Lung (tissue), 17 donors: ENCODE measurements at places on chromosomes 6 and 20. TPM values are rescaled to one million over a fixed set of nuclear protein-coding genes. Genes with fewer than 3 reads are reported as not detected.
A peak's percentile ranks its signal among the peaks of the same experiment; 100 is the strongest.

DNA sequence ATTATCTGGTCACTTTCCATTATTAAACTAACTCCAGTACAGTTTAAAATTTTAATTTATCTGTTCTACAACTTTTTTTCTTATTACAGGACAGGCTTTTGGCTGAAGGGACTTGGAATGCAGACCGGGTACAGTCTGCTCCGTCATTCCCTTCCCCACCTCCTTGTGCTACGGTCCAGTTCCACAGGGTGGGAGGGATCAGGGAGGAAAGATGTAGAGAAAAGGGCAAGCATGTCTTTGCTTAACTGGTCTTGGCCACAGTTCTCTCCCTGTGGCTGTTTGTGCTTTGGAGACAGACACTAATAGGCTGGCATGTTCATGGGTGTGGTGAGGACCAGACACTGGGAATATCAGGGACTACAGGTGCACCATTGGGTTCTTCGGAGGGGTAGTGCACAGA, 12.1 kb upstream of the RGS17 start:
- no peak for DNase-seq

DNA sequence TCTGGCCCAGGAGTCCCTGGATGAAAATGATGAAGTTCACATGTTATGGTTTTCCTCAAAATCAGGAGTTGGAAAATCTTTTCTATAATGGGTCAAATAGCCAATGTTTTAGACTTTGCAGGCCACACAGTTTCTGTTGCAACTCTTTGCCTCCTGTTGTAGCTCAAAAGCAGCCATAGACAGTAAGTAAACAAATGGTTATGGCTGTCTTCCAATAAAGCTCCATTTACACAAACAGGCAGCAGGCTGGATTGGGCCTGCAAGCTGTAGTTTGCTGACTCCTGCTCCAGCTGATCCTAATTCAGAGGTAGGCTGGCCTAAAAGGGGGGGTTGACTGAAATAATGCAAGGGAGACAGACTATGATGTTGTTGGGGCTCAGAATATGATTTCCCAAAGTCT, 33.0 kb downstream of the METTL24 start:
- DNase-seq = peak; percentile 84

WFDC5 gene
- 0.11 TPM for polyA plus RNA-seq

DNA sequence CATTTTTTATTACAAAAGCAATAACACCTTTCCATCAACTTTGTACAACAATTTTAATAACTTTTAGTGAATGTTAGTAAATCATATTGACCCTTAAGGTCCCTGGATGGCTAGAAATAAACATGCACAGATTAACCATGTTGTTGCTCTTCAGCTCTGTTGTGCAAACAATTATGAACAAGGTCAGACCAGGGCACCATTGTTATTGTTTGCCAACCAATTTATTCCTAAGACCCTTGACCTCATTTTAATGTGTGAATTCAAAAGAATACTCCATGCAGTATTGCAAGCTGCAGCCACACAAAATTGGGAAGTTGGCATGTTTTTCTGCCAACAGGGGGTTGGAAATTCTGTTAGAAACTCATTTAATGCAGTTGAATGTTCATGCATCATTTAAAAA, 426.6 kb upstream of the MAP3K7 start:
- no peak for DNase-seq

DNA sequence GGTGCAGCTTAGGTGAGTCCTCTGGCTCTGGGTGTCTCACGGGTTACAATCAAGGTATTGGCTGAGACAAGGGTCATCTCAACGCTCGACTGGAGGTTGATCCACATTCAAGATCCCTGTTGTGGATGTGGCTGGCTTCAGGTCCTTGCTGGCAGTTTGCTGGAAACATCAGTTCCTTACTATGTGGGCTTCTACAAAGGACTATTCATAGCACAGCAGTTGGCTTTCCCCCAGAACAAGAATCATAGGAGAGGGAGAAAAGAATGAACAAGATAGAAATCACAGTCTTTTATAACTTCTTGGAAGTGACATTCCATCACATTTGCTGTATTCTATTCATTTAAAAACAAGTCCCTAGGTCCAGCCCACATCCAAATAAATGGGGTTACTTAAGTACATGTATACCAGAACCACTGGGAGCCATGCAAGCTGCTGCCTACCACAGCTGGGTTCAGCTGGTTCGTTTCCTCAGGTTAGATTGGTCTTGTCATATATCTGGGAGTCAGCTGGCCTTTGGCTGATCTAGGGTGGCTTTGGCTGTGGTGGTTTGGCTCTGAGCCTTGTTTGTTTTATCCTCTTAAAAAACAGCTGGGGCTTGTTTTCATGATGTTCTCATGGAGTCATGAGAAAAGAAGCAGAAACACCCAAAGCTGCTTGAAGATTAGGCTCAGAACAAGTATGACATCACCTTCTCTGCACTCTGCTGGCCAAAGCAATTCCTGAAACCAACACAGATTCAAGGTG, 433.2 kb upstream of the SPTLC3 start:
- peak; percentile 95 for DNase-seq

DNA sequence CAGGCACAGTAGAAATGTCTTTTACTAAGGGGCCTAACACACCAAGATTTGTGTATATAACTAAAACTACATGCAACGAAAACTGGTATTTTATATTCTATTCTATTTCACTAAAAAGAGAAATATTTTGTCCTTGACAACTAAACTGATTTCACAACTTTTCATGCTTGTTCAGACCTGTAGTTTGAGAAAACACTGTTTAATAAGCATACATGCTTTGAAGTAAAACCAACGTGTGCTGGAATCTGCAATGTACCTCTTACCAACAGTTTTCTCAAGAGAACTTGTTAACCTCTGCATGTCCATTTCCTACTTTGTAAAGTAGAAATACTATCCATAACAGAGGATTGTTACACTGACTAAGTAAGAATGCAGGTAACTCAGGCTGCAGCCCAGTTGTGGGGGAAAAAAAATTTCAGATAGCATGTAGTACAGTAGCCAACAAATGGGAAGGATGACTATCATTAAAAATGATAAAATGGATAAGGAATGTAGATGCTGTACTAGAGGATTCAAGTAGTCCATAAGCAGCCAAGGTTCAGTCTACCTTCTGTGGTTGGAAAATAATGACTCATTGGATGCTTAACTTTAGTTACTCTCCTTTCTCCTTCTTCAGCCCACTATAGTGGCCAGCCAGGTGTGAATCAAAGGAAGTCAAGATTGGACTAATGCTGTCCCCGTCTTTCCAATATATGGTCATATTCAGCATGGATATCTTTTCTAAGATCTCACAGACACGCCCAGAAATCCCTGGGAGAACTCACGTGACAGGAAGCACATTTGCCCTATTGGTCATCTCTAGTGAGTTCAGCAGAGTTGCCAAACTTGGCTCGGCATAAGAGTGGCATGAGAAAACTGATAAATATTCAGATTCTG, 65.2 kb downstream of the HFE start:
- no peak for DNase-seq

GRCh38 chr6:152176268-152176667, 368.8 kb downstream of the ESR1 start:
- DNase-seq = no peak

GRCh38 chr6:7993952-7994351, 70.2 kb downstream of the BLOC1S5 start:
- no peak for DNase-seq

THBS2 gene
- 15.1 TPM for polyA plus RNA-seq

MAS1 gene
- 0.01 TPM for polyA plus RNA-seq

- no peak for DNase-seq
Measured at GRCh38 chr20:2227861-2228260, 67.9 kb upstream of the TGM3 start.

DNA sequence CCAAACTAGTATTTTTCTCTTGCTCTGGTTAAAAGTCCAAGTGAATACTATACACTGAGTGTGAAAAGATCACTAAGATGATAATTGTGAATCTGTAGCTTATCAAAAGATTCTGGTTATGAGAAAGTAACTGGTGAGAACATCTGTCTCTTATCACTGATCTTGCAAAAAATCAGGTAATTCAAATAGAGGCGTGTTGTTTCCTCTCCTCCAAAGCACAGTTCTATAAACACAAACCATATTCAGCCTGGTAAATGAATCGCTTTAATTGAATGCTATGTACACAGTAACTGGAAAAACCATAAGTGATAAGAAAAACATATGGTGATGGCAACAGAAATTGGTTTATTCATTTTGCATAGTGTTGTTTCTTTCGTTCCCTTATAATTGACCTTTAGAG, 161.0 kb downstream of the RALGAPA2 start:
- DNase-seq = no peak

PDYN gene
- polyA plus RNA-seq = not detected

- DNase-seq = peak; percentile 55
Measured at GRCh38 chr6:143828572-143828971, 14.6 kb upstream of the LTV1 start.

KIAA0408 gene
- 2.9 TPM for polyA plus RNA-seq

GRCh38 chr6:72418495-72418894, 203.4 kb upstream of the KCNQ5 start:
- no peak for DNase-seq

C20orf141 gene
- polyA plus RNA-seq = not detected

DNA sequence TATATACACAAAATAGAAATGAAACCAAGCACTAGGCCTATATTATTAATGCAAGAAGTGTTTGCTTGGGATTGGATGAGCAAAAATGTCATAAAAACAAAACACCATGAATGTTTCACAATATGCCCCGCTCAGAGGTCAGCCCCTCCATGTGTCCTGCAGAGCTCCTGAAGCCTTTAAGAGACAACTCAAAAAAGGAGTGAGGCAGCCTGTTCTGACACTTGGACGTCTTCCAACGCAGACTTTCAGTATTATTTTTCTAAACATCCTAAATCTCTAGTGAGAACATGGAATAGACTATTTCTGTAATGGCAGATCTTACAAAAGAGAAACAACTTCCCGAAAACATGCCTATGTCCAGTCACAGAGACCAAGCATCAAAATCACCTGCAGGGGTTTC, 322.6 kb downstream of the PRKN start:
- DNase-seq = peak; percentile 54
